ENCODE measurements at places on chromosomes 1 and 21. TPM values are rescaled to one million over a fixed set of nuclear protein-coding genes. Genes with fewer than 3 reads are reported as not detected.
A peak's percentile ranks its signal among the peaks of the same experiment; 100 is the strongest.

PIGR gene
- 0.09 TPM for polyA plus RNA-seq

SNAPIN gene
- polyA plus RNA-seq, result 66.6 TPM

UTS2 gene
- not detected for polyA plus RNA-seq

DNA sequence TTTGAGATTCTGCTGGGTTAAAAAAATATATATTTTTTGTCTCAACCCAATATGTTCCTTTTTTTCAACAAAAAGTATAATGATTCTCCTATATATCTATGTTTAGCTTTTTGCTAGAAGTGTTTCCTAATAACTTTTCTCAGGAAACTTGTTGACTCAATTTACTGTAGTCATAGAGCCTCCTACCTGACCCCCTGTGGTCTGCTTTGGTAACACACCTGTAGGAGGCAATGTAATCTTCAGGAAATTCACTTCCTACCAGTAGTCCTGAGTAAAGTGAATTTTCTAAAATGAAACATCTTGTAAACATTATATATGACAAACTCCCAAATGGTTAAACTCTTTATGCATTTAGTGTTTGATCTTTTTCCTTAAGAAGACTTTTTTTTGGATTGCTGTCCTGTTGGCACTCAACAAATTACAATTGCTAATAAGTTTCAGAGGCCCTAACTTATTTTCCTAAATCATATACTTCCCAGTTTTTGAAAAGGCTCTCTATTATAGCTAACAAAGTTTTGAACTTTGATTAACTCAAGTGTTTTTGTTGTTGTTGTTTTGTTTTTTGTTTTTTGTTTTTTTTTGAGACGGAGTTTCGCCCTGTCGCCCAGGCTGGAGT lies 118.3 kb downstream of the OLFML2B start:
- DNase-seq, result no peak
- H3K27ac ChIP-seq, result no peak overlapping the region
- H3K36me3 ChIP-seq, result no peaks in the 10 kb centered on the region
- H3K4me1 ChIP-seq, result no peaks in the 10 kb centered on the region
- no peaks in the 10 kb centered on the region for H3K27me3 ChIP-seq
- no peak overlapping the region for H3K4me3 ChIP-seq

DNA sequence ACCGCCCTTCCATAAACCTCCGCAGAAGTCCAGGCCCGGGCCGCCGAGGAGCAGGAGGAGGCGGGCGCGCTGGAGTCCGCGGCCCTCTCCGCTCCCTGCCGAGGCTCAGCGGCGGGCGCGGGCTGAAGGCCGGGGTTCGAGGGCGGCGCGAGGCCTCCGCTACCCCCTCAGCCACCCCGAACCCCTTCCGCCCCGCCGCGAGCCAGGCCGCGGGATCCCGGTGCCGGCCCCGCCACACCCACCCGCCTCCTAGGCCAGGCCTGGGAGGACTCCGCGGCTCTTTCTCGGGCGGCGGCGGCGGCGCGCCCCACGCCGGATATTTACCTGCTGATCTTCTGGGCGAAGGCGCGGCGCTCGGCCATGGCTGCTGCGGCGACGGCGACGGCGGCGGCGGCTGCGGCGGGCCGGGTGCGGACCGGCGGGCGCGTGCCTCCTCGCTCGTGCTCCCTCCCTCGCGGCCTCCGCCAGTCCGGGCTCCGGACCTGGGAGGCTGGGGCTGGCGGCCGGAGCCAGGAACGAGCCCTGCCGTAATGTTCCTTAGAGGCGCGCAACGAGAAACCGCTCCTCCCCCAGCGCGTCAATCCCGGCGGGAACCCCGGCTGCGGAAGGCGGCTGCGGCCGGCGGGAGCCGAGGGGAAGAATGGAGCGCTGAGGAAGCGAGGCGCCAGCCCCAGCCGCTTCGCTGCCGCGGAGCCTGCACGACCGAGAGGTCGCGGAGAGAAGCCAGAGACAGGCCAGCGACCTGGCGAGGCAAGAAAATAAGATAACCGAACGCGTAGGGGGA lies at the start of gene DOCK7:
TSS of gene DOCK7 (minus strand) at position 484 of the 784 bp plus-strand sequence. CDS start at position 362, 122 bp downstream.
- H3K36me3 ChIP-seq, result no peaks in the 10 kb centered on the region
- H3K27me3 ChIP-seq, result no peaks in the 10 kb centered on the region
- peak; percentile 55 for DNase-seq
- peak within 1 kb of the TSS; percentile 97 for H3K4me3 ChIP-seq

GRCh38 chr1:245571815-245572294 lies 417.1 kb downstream of the KIF26B start:
- peaks cover 19% of the 10 kb centered on the region for H3K27me3 ChIP-seq
- H3K27ac ChIP-seq, result no peak overlapping the region
- H3K4me3 ChIP-seq, result no peak overlapping the region

RHD gene
- polyA plus RNA-seq, result 0.44 TPM

GRCh38 chr1:225259542-225259941 lies 168.3 kb downstream of the LBR start:
- DNase-seq, result no peak
- no peak overlapping the region for H3K4me3 ChIP-seq
- no peak overlapping the region for H3K27ac ChIP-seq
- peaks cover 15% of the 10 kb centered on the region for H3K27me3 ChIP-seq

DNA sequence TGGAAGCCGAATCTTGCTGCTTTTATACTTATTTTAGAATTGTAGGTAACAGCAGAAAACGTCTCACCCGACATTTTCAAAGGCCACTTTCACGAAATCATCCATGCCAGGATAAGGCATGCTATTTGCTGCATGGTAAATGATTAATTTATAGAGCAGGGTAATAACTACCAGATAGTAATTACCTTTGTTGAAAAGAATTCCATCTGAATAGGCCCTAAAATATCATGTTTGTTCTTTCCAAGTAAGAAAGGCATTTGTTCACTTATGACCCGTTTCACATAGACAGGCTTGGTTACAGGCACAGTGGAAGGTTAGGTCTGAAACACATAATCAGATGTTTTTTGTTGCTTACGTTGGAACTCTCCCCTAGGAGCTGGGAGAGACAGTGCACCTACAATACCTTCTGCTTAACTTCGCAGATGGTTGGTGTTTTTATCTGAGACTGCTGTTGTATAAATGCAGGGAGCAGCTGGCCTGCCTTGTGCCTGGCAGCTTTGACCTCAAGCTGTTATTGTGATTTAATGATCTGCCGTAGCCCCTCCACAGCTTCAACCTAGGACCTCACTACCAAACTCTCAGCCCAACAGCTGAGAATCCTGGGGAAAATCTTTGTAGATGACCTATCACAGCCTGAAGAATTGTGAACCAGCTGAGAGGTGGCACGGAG lies 1.6 kb downstream of the SLC44A3 start:
- H3K27ac ChIP-seq, result no peak overlapping the region
- H3K27me3 ChIP-seq, result peaks cover 63% of the 10 kb centered on the region
- no peaks in the 10 kb centered on the region for H3K4me1 ChIP-seq

DNA sequence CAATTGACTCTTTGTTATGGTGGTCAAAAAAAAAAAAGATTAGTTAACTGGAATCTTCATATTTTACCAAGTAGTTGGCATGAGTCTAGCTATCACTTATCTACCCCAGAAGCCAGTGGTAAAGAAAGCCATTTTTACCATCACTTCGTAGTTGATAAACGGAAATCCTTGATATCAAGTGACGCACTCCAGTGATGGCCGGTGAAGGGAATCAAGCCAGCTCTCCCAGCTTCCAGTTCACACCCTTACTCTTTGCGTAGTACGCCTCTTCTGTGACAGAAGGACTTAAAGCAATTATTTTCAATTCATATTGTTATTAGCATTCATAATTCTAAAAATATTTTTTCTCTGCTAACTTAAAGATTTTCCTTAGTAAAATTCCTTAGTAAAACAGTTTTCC lies 447.9 kb downstream of the GPATCH2 start:
- H3K36me3 ChIP-seq, result no peaks in the 10 kb centered on the region
- H3K4me1 ChIP-seq, result no peaks in the 10 kb centered on the region
- H3K27me3 ChIP-seq, result no peaks in the 10 kb centered on the region
- H3K27ac ChIP-seq, result no peak overlapping the region
- no peak overlapping the region for H3K4me3 ChIP-seq

KIF2C gene
- polyA plus RNA-seq, result 0.85 TPM

DNA sequence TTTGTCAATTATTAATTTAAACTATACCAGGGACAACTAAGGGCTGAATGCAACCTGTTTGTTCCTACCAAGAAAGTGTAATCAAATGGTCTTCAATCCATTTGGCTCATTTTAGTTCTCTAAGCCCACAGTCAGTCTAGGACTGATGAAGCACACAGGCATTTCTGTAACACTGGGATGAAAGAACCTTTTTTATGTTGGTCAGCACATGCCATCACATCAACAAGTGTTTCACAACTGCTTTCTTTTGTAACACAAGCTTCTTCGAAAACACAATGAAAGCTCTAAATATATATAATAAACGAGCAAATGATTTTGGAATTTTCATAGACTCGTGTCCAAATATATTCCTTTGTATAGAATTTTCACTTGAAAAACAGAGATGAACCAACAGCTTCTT lies 28.8 kb downstream of the HEATR1 start:
- H3K4me3 ChIP-seq, result no peak overlapping the region
- no peaks in the 10 kb centered on the region for H3K27me3 ChIP-seq
- no peak overlapping the region for H3K27ac ChIP-seq
- H3K4me1 ChIP-seq, result no peaks in the 10 kb centered on the region
- peaks cover 32% of the 10 kb centered on the region for H3K36me3 ChIP-seq

DNA sequence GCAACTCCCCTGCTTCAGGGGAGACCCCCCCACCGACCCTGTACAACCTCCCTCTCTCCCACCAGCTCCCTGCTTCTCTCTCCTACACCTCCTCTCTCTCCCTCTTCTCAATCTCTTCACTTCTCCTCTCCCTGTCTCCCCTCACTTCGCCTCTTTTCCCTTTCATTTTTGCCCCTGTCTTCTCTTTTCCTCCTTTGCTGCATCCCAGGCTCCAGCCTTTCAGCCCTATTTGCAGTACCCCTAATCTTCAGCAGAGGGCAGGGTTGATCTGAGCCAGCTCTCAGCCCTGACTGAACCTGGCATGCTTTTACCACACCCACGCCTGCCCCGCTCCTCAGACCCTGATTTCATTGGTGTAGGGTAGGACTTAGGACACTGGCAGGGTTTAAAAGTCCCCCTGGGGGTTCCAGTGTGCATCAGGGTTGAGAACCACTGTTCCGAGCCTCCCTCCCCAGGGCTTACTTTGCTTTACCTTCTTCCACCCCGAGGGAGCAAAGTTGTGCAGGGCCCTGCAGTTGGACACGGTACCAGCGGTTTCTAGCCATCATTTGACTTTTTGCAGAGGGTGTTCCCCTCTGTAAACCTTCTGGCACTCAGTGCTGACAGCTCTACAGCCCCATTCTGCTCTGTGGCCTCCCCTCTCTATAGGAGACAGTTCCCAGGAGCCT lies 67.3 kb upstream of the CNTN2 start:
- peaks cover 13% of the 10 kb centered on the region for H3K27me3 ChIP-seq
- no peak overlapping the region for H3K4me3 ChIP-seq
- H3K36me3 ChIP-seq, result no peaks in the 10 kb centered on the region
- peak; percentile 56 for DNase-seq
- H3K27ac ChIP-seq, result no peak overlapping the region

- H3K36me3 ChIP-seq, result no peaks in the 10 kb centered on the region
- no peak overlapping the region for H3K27ac ChIP-seq
- peak overlapping the region; percentile 51 for H3K4me3 ChIP-seq
- H3K27me3 ChIP-seq, result peaks cover 16% of the 10 kb centered on the region
Observed at GRCh38 chr1:7678491-7679158, 92.5 kb upstream of the VAMP3 start.

GRCh38 chr1:56833088-56833487 lies 13.9 kb upstream of the FYB2 start:
- H3K4me3 ChIP-seq, result no peak overlapping the region
- peaks cover 7% of the 10 kb centered on the region for H3K4me1 ChIP-seq
- no peaks in the 10 kb centered on the region for H3K36me3 ChIP-seq
- no peak overlapping the region for H3K27ac ChIP-seq
- H3K27me3 ChIP-seq, result peaks cover 26% of the 10 kb centered on the region

- H3K27me3 ChIP-seq, result peaks cover 14% of the 10 kb centered on the region
- H3K27ac ChIP-seq, result no peak overlapping the region
- H3K4me1 ChIP-seq, result no peaks in the 10 kb centered on the region
- no peak overlapping the region for H3K4me3 ChIP-seq
- H3K36me3 ChIP-seq, result peaks cover 7% of the 10 kb centered on the region
- DNase-seq, result no peak
Observed at GRCh38 chr1:119908661-119909060, 12.3 kb upstream of the ADAM30 start.

GRCh38 chr1:227762231-227762911 lies 27.1 kb downstream of the SNAP47 start:
- H3K27me3 ChIP-seq, result no peaks in the 10 kb centered on the region
- peaks cover 15% of the 10 kb centered on the region for H3K4me1 ChIP-seq
- no peaks in the 10 kb centered on the region for H3K36me3 ChIP-seq
- H3K27ac ChIP-seq, result peak overlapping the region; percentile 33
- peak; percentile 68 for DNase-seq

GRCh38 chr1:66413136-66413837 lies 120.7 kb upstream of the SGIP1 start:
- peaks cover 11% of the 10 kb centered on the region for H3K4me1 ChIP-seq
- no peaks in the 10 kb centered on the region for H3K27me3 ChIP-seq
- no peak overlapping the region for H3K4me3 ChIP-seq
- H3K27ac ChIP-seq, result peak overlapping the region; percentile 29
- H3K36me3 ChIP-seq, result peaks cover 25% of the 10 kb centered on the region
- no peak for DNase-seq

GRCh38 chr1:225534135-225534534 lies 106.3 kb upstream of the LBR start:
- peaks cover 8% of the 10 kb centered on the region for H3K4me1 ChIP-seq
- H3K27ac ChIP-seq, result no peak overlapping the region
- H3K36me3 ChIP-seq, result no peaks in the 10 kb centered on the region
- no peak for DNase-seq

- DNase-seq, result no peak
- H3K27me3 ChIP-seq, result peaks cover 32% of the 10 kb centered on the region
- no peak overlapping the region for H3K27ac ChIP-seq
- H3K36me3 ChIP-seq, result no peaks in the 10 kb centered on the region
- no peak overlapping the region for H3K4me3 ChIP-seq
Observed at GRCh38 chr21:45387506-45387905, 17.5 kb upstream of the COL18A1 start.

DNA sequence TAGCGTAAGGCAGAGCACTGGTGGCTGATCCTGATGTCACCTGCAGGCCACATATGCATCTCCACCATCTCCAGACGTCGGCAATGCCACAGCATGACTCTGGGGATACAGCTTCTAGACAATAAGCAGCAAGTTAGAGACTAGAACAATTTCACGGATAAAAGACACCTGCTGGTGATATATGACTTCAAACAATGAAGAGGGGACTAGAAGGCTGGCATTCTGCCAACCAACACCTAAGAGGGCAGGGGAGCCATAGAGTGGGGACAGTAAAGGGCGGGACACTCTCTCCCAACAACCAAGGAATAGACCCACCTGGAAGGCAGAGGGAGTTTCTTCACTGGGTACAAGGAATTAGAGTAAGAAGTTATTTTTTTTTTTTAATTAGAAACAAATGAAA lies 126.7 kb downstream of the SIM2 start:
- peaks cover 19% of the 10 kb centered on the region for H3K36me3 ChIP-seq
- H3K27me3 ChIP-seq, result no peaks in the 10 kb centered on the region
- no peak overlapping the region for H3K27ac ChIP-seq
- H3K4me1 ChIP-seq, result no peaks in the 10 kb centered on the region

GRCh38 chr1:88357729-88358128 lies 326.3 kb upstream of the PKN2 start:
- no peak for DNase-seq
- no peaks in the 10 kb centered on the region for H3K27me3 ChIP-seq
- H3K4me3 ChIP-seq, result no peak overlapping the region
- H3K4me1 ChIP-seq, result no peaks in the 10 kb centered on the region

TAGLN2 gene
- polyA plus RNA-seq, result 1,391 TPM

KCNJ9 gene
- polyA plus RNA-seq, result not detected

Measured in naive B cell (primary cell).